ENCODE measurements at places on chromosomes 7 and 10.
A peak's percentile ranks its signal among the peaks of the same experiment; 100 is the strongest.

- DNase-seq = no peak
Observed at GRCh38 chr7:54550471-54550870, 8.3 kb downstream of the VSTM2A start.

DNA sequence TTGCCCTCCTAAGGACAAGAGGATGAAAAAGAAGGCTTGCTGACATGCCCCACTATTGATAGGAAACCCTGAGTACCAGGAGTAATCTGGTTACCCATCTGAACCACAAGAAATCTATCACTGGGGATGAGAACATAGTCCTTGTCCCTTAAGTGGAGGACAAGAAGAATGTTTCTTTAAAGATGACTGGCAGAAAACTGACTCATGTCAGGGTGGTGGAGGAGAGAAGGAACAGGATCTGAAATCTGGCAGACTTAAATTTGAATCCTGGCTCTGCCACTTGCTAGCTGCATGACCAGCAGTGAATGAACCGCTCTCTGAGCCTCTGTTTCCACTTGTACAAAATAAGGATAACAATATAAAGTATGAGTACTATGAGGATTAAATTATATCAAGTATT is 38.9 kb upstream of the XPNPEP1 start:
- peak; percentile 49 for DNase-seq

GRCh38 chr7:114660126-114660486 is 245.5 kb downstream of the FOXP2 start:
- no peak for DNase-seq

GRCh38 chr7:107071129-107071528 is 26.6 kb downstream of the PRKAR2B start:
- no peak for DNase-seq

DNA sequence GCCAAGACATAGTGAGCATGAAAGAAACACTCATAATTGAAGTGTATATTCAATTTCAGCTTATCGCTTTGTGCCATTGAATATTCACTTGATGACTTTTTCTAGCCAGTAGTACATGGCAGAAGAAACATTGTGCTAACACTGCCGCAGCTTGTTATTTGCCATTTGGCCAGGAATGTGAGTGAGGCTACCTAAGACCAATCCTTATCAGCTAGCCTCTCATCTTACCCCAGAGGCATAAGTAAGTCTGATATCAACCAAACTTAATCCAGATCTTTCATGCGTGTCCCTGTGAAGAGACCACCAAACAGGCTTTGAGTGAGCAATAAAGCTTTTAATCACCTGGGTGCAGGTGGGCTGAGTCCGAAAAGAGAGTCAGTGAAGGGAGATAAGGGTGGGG is 586.0 kb upstream of the MBL2 start:
- DNase-seq = no peak

GRCh38 chr7:92833766-92834506 is 2.4 kb downstream of the CDK6 start:
- peak; percentile 67 for DNase-seq

GRCh38 chr7:107581387-107582013 is 1.5 kb downstream of the BCAP29 start:
- no peak for DNase-seq

DNA sequence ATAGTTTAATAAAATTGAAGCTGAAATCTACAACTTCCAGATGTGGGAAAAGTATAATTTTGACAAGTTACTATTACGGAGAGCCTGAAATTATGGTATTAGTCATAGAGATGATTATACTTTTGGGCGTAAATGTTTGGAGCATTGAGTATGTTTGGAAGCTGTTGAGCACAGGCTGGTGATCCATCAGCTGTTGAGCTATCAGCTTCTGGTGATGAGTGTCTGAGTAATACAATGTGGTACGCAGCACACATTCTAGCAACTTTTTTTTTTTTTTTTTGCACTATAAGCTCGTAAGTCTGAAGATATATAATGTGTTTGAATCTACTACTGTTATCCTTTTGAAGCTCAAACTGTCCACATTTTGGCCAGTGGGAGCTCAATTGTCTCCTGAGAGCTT is 123.4 kb downstream of the ATE1 start:
- DNase-seq = peak; percentile 84

- DNase-seq = no peak
Observed at GRCh38 chr7:141339603-141340002, 211.6 kb upstream of the AGK start.

- DNase-seq = no peak
Observed at GRCh38 chr10:13784067-13784466, 197.3 kb downstream of the PRPF18 start.

GRCh38 chr10:94630017-94630688 is 53.4 kb upstream of the CYP2C18 start:
- peak; percentile 32 for DNase-seq

GRCh38 chr7:69162326-69162725 is 435.9 kb upstream of the AUTS2 start:
- DNase-seq = no peak

- DNase-seq = peak; percentile 73
Observed at GRCh38 chr7:18754766-18755165, 259.2 kb downstream of the HDAC9 start.

- no peak for DNase-seq
Observed at GRCh38 chr10:36303896-36304295, 661.8 kb upstream of the FZD8 start.

DNA sequence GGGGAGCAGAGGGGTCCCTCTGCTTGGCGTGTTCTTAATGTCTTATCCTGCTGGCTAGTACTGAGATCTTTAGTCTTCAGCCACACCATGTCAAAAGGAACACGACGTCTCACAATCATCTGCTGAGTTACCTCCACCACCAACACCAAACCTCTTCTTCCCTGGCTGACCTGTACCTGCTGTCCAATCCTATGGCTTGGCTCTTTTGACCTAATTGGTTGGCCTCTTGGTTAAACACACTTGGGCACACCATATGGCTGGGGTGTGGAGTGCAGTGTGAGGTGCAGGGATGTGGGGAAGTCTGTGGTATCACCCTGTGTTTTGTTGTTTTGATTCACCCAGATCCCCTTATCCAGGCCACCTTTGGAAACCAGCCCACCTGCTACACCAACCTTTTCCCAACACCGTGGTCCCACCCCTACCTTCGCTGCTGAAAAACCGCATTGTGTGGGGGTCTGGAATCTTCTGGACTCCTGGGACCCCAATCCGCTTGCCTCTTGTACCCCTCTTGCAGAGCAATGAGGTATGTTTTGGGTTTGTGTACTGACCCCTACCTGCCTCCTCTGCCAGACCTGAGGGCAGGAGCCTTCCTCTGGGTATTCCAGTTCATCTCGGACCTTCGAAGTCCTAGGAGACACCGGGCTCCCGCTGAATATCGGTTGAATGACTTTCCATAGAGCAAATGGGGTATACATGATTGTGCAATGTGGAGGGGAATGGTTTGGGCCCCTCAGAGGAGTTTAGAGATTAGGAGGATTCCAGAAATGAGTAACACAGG is 2.8 kb upstream of the LBX1 start:
- DNase-seq = no peak

- DNase-seq = no peak
Observed at GRCh38 chr10:16948361-16948760, 131.1 kb upstream of the RSU1 start.

GRCh38 chr10:89973326-89973725 is 271.9 kb downstream of the KIF20B start:
- DNase-seq = peak; percentile 18

DNA sequence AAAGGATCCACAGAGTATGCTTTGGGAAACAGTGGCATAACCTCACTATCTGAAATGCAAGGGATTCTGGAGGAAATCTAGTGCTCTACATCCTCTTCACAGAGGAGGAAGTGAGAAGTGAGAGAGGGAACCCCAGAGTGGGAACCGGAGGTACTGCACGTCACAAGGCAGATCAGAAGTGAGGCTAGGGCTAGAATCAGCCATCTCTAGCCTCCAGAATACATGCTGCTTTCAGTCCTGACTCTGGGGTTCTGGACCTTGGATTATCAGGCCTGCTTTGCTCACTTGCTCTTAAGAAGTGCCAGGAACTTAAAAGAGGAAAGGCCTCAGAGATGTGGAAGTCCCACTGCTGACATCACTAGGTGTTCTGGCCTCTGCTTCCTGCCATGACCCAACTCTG is 25.7 kb downstream of the ZNF503 start:
- no peak for DNase-seq

DNA sequence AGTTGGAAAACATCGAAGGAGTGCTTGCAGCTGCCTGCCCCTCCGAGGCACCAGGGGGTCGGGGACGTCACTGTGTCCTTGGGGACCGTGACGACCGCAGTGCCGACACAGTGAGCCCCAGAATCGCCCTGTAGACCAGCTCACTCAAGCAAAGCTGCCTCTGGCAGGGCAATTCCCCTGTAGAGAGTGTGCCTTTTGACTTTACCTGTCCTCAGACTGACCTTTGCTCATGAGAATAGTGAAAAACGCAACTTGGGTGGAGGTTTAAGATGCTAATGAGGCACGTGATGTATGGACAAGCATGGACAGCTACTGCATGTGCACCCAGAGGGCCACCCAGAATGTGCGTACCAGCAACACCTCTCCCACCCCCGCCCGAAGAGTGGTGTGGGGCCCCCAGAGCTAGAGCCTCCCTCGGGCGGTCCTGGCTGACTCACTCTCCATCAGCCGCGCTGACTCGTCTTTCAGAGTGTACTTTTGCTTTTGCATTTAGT is 271.9 kb downstream of the ADARB2 start:
- DNase-seq = no peak

DNA sequence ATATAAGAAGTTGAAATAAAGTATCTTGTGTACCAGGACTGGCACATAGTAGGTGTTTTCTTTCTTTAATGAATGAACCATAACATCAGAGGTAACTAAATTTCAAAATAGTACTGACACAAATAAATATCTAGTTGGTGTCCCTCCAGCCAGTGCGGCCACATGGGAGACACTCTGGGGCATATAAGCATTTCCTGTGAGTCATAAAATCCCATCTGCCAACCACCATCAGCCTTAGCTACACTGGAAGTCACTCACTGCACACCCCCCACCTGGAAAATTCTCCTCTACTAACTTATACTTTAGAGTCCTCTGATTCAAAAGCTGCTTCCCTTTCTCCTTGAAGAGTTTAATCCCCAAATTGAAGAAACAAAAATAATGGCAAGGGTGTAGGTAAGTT is 32.5 kb downstream of the DYDC1 start:
- peak; percentile 46 for DNase-seq

Measured in fibroblast of mammary gland (primary cell).